ENCODE measurements at places on chromosomes 7 and 10.

GRCh38 chr10:49187950-49188761 is at the start of gene TMEM273:
TMEM273 (minus strand) TSS chr10:49188391; CDS start chr10:49188336, 55 bp downstream.
- DNase-seq, result peak; percentile 70

DNA sequence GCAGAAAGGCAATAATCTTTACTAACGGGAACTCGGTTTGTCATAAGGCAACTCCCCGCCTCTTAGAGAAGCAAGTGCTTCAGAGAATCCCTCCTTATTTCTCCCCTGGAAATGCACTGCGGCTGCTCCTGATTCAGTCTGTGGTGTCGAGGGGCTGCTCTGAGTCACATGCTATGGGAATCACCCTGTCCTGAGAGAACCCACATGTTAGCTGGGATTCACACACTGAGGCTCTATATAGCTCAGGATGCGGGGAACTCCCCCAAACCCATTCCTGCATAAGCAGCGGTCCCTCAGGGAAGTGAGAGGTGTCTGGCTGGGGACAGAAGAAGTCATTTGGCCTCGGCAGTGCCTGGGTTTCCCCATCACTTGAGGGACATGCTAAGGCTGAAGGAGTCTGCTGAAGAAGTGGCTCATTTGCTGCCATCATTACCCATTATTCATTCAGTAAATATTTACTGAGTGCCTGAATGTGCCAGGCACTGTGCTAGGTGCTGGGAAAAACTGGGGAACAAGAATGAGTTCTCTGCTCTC is 87.5 kb downstream of the ATXN7L1 start:
- no peak for DNase-seq

DNA sequence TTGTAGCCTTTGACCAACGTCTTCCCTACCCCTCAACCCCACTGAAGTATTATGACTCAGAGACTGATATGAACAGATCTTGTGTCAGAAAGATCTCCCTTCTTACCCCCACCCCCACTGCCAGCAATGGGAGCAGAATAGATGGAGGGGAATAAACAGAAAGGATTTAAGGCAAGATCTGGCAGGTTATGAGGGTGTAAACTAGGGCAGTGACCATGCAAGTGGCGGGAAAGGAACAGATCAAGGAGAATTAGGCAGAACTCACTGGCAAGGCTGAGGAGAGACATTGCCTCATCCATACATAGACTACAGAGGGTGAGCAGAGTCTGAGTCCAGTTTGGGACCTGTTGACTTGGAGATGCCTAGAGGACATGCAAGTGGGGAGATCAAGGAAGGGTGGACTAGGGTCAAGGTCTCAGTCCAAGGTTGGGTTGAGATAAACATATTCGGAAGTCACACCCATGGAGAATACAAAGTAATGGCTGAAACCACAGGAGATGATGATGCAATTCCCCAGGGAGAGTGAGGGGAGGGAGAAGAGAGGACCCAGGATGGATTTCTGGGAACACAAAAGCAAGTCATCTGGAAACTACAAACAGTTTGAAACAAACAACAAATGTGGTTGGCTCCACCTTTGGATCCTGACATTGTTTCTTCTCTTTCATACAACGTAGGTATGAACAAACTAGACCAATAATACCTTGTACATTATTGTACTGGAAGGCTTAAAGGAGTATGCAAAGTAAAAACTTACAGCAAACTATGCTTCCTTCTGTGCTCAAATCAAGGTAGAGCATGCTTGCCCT is 44.9 kb upstream of the IL6 start:
- DNase-seq, result no peak

GRCh38 chr7:26451997-26452396 is 160.3 kb downstream of the SNX10 start:
- no peak for DNase-seq

- DNase-seq, result no peak
Observed at GRCh38 chr7:157521061-157521731, 184.4 kb downstream of the DNAJB6 start.

GRCh38 chr10:98292971-98293370 is 25.0 kb upstream of the LOXL4 start:
- DNase-seq, result no peak

DNA sequence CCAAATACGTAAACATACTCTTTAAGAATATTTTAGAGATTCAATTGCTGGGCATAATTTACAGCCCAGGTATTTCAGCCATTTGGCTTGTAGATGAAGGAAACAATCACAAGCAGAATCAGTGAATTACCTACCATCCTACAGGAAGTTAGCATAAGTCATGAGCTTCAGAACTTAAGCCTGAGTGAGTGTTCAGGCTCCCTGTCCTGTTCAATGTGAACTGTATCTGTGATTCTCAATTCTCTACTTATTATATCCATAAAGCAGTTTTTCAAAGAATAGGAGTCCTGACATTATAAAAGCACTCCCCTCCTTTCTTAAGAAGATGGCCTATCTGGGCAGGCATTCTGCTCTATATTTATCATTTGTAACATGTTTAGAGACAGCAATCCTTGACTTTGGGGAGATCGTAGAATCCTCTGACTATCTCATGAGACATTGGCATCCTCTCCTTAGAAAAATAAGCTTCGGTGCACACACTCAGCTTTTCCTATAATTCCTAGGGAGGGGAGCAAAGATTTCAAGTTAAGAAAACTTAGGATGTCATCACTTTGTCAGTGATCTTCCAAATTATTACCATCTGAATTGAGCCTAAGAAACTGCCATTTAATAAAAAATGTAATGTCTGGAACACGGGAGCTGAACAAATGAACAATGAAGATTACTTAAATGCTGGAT is 645.2 kb upstream of the IGFBP3 start:
- DNase-seq, result no peak

GRCh38 chr7:92763636-92764423 is 72.5 kb downstream of the CDK6 start:
- no peak for DNase-seq

- DNase-seq, result no peak
Observed at GRCh38 chr7:16933296-16934279, 51.8 kb upstream of the AGR3 start.

GRCh38 chr10:132199268-132199853 is 12.6 kb downstream of the DPYSL4 start:
- DNase-seq, result peak; percentile 13

DNA sequence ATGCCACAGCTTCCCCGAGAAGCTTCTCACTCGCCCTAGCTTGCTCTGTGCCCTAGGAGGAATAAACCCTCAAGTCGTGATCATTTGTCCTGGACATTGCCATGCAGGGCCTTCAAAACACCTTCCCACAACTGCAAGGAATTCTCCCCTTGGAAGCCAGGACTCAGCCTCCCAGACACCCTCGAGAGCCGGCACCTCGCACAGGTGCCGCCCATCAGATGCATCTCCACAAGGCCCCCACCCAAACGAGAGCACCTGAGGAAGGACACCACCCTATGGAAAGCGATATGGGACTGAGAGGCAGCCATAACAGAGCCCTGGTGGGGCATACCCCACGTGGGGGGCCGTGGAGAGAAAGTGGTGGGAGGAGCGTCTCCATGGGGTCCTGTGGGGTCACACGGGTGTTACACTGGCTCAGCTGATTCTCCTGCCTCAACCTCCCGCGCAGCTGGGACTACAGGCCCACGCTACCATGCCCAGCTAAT is 77.6 kb upstream of the FOXK1 start:
- no peak for DNase-seq

- DNase-seq, result peak; percentile 71
Observed at GRCh38 chr7:122143751-122144711, at the start of gene AASS. AASS (minus strand) TSS chr7:122144249; CDS start chr7:122133726, 10,523 bp downstream.

DNA sequence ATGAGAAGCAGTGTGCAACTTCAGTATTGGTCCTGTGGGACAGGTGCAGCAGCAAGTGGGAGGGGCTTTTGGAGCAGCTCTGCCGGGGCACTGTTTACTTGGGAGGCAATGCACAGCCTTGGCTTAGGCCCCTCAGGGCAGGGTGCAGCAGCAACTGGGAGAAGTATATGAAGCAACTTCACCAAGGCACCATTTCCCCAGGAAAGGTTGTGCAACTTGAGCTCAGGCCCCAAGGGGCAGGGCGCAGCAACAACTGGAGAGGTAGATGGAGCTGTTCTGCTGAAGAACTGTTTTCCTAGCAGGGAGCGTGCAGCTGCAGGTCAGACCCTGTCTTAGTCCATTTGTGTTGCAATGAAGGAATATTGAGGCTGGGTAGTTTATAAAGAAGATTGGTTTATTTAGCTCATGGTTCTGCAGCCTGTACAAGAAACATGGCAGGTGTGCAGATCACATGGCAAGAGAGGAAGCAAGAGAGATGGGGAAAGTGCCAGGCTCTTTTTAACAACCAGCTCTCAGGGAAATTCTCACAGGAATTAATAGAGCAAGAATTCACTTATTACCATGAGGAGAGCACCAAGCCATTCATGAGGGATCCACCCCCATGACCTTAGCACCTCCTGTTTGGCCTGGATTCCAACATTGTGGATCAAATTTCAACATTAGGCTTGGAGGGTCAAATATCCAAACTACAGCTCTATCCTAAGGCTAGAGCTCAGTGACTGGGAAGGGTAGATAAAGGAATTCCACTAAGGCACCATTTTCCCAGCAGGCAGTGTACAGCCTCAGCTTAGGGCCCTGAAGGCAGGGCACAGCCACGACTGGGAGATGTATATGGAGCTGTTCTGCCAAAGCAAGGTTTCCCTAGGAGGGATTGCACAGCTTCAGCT is 10.9 kb downstream of the GPR141 start:
- no peak for DNase-seq

DNA sequence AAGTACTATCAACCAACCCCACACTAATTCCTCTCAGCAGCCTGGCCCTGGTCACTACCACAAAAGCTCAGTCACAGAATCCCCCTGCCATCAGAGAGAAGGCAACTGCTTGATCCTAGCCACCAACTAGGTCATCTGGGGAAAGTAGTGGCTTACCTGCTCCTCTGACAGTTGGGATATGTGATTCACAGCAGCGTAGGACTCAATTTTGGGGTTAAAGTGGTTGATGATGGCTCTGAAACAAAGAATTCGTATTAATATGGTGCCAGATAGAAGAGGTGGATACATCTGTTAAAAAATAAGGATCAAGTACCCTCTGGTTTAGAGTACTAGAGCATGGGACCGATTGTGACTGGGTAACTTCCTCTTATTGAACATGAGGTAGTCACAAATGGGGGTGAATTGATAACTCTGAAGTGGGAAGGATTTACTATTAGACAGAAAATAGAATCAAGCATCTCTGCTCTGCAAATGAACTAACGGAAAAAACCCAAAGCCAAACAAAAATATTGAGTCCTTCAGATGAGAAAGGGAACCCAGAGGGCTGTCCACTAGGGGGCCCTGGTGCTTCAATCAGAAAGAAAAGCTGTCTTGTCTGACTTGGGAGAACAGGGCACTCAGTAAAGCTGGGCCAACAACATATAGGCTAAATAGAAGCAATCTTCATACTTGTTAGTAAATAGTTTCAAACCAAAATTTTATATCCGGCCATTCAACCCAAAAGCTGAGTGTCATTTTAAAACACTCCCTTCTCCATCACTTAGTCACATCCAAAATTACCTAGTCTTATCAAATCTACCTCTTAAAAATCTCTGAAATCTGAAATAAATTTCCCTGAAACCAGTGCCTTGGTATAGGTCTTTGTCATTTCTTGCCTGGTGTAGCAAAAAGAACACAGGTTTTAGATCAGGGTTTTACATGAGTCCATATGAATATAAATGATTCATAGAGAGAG is 45.9 kb upstream of the KCNIP2 start:
- DNase-seq, result peak; percentile 60

- DNase-seq, result no peak
Observed at GRCh38 chr7:47423196-47423595, 158.7 kb downstream of the TNS3 start.

DNA sequence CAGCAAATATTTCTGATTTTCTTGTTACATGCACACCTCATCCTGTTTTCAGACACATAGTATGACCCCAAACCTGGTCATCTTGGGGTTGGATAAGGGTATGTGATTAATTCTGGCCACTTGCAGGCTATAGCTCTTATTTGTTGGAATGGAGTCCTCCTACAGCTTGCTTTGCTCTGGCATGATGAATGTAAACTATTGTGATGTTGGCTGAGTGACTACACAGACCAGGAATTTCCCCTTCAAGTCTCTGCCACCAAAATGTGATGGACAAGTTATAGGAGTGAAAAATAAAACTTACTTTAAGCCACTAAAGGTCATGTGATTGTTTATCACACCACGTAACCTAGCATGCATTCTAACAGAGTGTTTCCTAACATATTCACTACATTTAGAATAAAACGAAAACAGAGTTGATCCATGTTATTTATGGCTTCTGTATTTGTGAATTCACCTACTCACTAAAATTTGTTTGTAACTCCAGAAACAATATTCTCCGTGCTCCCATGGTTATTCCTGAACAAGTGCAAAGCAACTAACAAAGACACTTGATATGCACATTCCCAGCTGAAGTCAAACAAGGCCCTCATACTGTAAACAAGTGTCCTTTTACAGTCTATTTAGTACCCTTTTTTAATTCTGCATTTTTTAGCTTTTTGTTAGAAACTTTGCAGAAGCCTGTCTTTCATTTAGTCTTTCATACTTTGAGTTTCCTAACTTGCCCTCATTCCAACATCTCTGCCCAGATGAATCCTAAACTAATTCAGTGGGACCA is 599.2 kb upstream of the PCDH15 start:
- DNase-seq, result no peak

DNA sequence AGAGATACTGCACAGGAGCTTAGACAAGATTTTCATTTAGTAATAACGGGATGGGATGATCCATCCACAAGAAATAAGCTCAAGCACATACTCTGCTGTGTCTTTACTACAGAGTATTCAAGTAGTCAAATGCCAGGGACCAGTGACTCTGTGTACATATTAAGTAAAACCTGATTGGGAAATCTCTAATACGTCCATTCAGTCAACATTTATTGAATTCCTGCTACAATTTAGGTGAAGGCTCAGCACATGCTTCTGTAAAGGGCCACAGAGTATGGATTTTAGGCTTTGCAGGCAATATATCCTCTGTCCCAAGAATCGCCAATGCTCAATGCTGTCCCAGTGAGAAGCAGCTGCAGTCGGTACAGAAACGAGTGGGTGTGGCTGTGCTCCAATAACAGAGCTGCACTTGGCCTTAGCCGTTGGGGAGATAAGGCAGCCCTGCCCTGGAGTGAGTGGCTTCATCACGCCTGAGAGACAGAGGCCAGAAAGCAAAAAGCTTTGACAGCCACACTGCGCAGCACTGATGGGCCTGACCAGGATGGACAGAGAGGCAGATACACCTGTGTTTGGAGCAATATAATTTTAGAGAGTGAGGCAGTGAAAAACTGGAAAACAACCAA is 186.8 kb downstream of the PARD3 start:
- no peak for DNase-seq

GRCh38 chr10:1653321-1653720 is 84.0 kb downstream of the ADARB2 start:
- DNase-seq, result no peak

GRCh38 chr10:6755781-6756460 is 175.8 kb upstream of the PRKCQ start:
- no peak for DNase-seq

- no peak for DNase-seq
Observed at GRCh38 chr7:151687523-151688235, 168.0 kb upstream of the RHEB start.

- DNase-seq, result no peak
Observed at GRCh38 chr7:95104739-95105138, 197.3 kb downstream of the PPP1R9A start.

- no peak for DNase-seq
Observed at GRCh38 chr10:69360485-69361302, 56.0 kb downstream of the TACR2 start.

- DNase-seq, result no peak
Observed at GRCh38 chr10:118028619-118029018, 18.1 kb downstream of the RAB11FIP2 start.

- peak; percentile 70 for DNase-seq
Observed at GRCh38 chr10:69004821-69005220, 16.2 kb downstream of the KIFBP start.

- DNase-seq, result peak; percentile 38
Observed at GRCh38 chr10:92239600-92240288, 51.1 kb downstream of the CPEB3 start.

- no peak for DNase-seq
Observed at GRCh38 chr7:156474241-156474743, 166.3 kb upstream of the RNF32 start.

Data from CD4-positive, alpha-beta memory T cell (primary cell).